Nephron progenitor cell (in vitro differentiated cells): ENCODE measurements at places on chromosomes 2 and 18.

DNA sequence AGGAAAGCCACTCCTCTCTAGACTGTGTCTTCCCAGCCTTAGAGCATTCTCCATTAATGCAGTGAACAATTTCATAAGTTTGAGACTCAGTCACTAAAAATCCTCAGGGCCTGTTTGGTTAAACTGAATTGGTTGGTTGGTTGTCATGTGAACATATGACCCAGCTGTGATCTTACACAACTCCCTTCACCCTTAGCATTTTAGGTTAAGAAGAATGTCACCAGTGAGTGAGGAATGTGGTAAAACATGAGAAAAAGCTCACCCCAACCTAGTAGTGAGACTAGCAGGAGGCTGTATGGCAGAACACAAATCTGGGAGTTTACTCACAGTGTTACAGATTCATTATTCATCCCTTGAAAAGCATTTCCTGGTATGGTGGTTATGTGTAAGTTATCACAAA lies 32.4 kb downstream of the LHCGR start:
- peaks cover 10% of the 10 kb centered on the region for H3K27me3 ChIP-seq
- no peaks in the 10 kb centered on the region for H3K36me3 ChIP-seq
- no peak overlapping the region for H3K27ac ChIP-seq
- H3K4me1 ChIP-seq: peaks cover 32% of the 10 kb centered on the region
- DNase-seq: no peak

- H3K27ac ChIP-seq: no peak overlapping the region
- H3K27me3 ChIP-seq: no peaks in the 10 kb centered on the region
- H3K4me3 ChIP-seq: no peak overlapping the region
- no peaks in the 10 kb centered on the region for H3K36me3 ChIP-seq
- H3K4me1 ChIP-seq: peaks cover 41% of the 10 kb centered on the region
Observed at GRCh38 chr2:6723865-6724604, 141.7 kb downstream of the CMPK2 start.

DNA sequence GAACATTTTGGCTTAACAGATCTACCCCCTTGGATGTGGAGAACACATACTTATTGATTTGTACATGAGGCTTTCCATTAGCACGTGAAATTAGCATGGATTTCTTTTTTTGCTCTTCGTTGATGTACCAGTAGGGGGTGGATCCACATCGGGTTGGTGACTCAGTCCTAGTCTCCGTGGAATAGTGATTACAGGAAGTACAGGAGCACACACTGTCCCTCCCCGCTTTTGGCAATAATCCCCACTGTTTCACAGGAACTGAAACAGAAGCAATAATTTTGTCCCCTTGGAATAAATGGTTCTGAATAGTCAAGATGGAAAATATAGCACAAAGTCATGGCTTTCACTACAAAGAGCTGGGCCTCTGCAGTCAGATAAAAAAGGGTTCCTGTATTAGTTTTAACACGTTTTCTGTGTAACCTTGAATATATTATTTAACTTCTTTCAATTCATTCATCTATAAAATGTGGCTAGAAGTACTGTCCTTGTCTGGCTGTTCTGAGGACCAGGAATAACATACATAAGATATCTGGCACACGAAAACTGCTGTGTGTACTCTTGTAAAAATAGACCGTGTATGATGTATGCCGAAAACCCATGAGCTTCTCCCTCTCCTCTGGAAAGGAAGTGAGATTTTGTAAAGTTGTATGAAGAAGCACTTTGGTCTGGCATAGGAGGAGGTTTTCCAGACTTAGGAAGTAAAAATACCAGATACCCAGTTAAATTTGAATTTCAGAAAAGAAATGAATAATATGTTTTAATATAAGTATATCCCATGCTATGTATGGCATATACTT lies 229.2 kb downstream of the GALR1 start:
- H3K4me1 ChIP-seq: peaks cover 11% of the 10 kb centered on the region
- DNase-seq: no peak
- no peak overlapping the region for H3K27ac ChIP-seq
- no peak overlapping the region for H3K4me3 ChIP-seq
- H3K27me3 ChIP-seq: peaks cover 4% of the 10 kb centered on the region

GRCh38 chr18:6639305-6639704 lies 90.2 kb upstream of the ARHGAP28 start:
- H3K36me3 ChIP-seq: no peaks in the 10 kb centered on the region
- H3K27me3 ChIP-seq: peaks cover 5% of the 10 kb centered on the region
- no peak overlapping the region for H3K27ac ChIP-seq
- H3K4me3 ChIP-seq: no peak overlapping the region
- peaks cover 4% of the 10 kb centered on the region for H3K4me1 ChIP-seq
- DNase-seq: no peak

DNA sequence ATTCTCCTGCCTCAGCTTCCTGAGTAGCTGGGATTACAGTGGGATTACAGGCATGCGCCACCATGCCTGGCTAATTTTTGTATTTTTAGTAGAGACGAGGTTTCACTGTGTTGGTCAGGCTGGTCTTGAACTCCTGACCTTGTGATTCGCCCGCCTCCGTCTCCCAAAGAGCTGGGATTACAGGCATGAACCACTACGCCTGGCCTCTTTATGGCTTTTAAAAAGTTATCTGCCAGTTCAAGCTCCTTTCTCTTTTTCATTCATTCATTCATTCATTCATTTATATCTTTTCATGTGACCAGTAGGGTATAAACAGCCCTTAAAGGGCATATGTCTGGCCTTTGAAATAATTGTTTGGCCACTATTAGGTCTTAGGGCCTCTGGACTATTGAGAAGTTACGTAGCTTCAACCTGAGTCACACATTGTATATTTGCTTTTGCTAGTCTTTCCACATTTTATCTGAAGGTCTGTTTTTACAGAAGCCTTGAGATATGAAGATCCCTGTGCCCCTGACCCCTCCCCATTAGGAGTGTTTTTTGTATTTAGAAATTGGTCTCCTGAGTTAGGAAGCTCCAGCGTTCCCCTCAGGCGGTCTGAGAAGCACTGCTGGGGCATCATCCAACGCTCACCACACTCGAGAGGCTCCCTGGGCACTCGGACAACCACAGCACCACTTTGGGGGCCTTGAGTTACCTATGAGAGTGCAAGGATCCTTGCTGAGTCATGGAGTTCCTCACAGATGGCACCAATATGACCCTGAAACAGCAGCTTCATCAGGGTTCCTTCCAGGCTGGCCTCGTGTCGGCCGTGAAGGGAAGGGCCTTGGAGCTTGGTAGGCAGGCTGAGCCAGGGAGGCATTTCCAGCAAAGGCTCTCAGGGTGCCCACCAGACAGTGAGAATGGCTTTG lies 21.8 kb downstream of the FZD5 start:
- DNase-seq: no peak
- peaks cover 4% of the 10 kb centered on the region for H3K4me1 ChIP-seq
- H3K36me3 ChIP-seq: peaks cover 13% of the 10 kb centered on the region
- H3K4me3 ChIP-seq: no peak overlapping the region
- peak overlapping the region; percentile 58 for H3K27ac ChIP-seq

- no peak overlapping the region for H3K4me3 ChIP-seq
- H3K4me1 ChIP-seq: peaks cover 41% of the 10 kb centered on the region
- peaks cover 31% of the 10 kb centered on the region for H3K36me3 ChIP-seq
- no peak for DNase-seq
- H3K27me3 ChIP-seq: peaks cover 3% of the 10 kb centered on the region
Observed at GRCh38 chr2:235725841-235726240, 232.0 kb downstream of the AGAP1 start.

GRCh38 chr18:46488471-46489213 lies 168.4 kb downstream of the LOXHD1 start:
- H3K4me3 ChIP-seq: no peak overlapping the region
- no peaks in the 10 kb centered on the region for H3K4me1 ChIP-seq
- H3K27ac ChIP-seq: no peak overlapping the region
- no peaks in the 10 kb centered on the region for H3K36me3 ChIP-seq
- DNase-seq: no peak
- H3K27me3 ChIP-seq: peaks cover 24% of the 10 kb centered on the region

DNA sequence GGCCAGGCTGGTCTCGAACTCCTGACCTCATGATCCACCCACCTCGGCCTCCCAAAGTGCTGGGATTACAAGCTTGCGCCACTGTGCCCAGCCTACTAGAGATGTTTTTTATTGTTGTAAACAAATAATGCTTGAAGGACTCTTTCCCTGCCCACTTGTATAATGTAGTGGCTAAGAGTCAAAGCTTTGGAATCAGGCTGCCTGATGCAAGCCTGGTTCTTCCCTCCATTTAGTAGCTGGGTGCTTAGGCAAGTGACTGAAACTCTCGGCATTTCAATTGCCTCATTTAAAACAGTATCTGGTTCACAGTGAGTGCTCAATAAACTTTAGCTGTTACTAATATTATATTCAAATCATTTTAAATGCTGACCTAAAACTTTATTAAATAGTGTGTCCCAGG lies 264.0 kb upstream of the FBXO11 start:
- no peaks in the 10 kb centered on the region for H3K27me3 ChIP-seq
- H3K4me3 ChIP-seq: no peak overlapping the region
- H3K36me3 ChIP-seq: no peaks in the 10 kb centered on the region
- DNase-seq: no peak
- peaks cover 13% of the 10 kb centered on the region for H3K4me1 ChIP-seq

DNA sequence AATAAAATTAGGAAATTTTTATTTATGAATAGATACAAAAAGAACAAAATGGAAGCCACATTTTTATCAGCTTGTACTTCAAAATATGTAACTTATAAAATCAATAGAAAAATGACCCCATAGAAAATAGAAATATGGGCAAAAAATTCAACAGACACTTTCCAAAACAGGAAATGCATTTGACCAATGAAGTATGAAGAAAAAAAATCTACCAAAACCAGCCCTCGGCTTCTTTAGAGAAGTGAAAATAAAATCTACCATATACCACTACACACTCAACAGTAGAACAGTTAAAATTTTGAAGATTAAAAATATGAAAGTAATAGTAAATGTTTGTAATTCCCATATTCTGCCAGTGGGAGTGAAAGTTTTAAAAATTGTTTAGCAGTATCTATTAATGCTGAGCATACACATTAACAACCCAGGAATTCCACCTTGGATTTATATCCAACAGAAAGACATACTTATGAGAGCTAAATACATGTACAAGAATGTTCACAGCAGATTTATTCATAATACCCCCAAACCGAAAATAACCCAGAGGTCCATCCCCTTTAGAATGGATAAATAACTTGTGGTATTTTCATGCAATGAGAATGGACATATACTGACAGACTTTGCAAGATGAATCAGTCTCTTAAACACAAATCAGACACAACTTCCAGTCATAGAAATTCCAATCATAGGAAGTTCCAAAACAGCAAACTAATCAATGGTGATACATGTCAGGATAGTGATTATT lies 318.0 kb downstream of the FIGN start:
- no peak overlapping the region for H3K4me3 ChIP-seq
- DNase-seq: no peak
- no peaks in the 10 kb centered on the region for H3K27me3 ChIP-seq
- no peak overlapping the region for H3K27ac ChIP-seq
- no peaks in the 10 kb centered on the region for H3K36me3 ChIP-seq

GRCh38 chr2:186485871-186486650 lies at the start of gene ZC3H15:
ZC3H15 (plus strand) TSS chr2:186486260; CDS start chr2:186486383, 123 bp downstream.
- no peaks in the 10 kb centered on the region for H3K27me3 ChIP-seq
- H3K4me3 ChIP-seq: peak within 1 kb of the TSS; percentile 98
- H3K36me3 ChIP-seq: peaks cover 5% of the 10 kb centered on the region
- peak within 1 kb of the TSS; percentile 100 for H3K27ac ChIP-seq

DNA sequence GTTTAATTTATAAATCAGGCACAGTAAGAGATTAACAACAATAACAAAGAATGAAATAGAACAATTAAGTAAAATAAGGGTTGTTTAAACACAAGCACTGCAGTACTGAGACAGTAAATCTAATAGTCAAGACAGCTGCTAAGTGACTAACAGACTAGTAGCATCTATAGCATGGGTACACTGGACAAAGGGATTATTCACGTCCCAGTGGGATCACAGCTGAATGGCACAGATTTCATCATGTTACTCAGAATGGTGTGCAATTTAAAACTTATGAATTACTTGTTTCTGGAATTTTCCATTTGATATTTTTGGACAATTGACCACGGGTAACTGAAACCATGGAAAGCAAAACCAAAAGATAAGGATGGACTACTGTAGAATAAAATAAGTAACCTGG lies 161.9 kb upstream of the DAPL1 start:
- H3K4me3 ChIP-seq: no peak overlapping the region
- peaks cover 47% of the 10 kb centered on the region for H3K36me3 ChIP-seq
- no peaks in the 10 kb centered on the region for H3K4me1 ChIP-seq
- DNase-seq: no peak

- no peaks in the 10 kb centered on the region for H3K36me3 ChIP-seq
- no peak overlapping the region for H3K27ac ChIP-seq
- DNase-seq: no peak
Observed at GRCh38 chr2:23379220-23379695, 5.7 kb upstream of the KLHL29 start.

DNA sequence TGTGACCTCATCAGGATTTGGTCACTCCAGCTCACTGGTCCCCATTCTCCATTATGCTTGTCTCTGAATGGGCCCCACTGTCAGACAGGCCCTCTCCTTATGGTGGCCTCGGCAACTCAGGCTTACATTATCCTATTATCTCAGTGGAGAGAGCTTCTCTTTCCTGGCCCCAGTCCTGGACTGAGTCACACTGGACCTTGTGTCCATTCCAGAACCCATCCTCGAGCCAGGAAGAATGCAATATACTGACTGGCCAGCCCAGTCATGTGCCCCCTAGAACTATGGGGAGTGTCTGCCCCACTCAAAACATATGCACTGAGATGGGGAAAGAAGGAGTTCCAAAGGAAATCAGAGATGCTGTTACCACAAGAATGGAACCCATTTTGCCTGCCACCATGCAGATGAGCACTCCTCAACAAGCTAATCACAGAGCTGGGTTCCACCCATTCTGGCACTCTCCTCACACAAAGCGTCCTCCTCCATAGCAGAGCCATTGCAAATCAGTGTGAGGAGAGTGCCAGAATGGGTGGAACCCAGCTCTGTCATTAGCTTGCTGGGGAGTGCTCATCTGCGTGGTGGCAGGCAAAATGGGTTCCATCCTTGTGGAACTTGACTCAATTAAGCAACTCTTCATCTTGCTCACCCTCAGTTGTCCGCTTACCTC lies 71.9 kb downstream of the CHRNA1 start:
- DNase-seq: no peak
- H3K4me1 ChIP-seq: peaks cover 16% of the 10 kb centered on the region
- no peak overlapping the region for H3K27ac ChIP-seq
- no peaks in the 10 kb centered on the region for H3K36me3 ChIP-seq
- peaks cover 18% of the 10 kb centered on the region for H3K27me3 ChIP-seq
- H3K4me3 ChIP-seq: no peak overlapping the region

DNA sequence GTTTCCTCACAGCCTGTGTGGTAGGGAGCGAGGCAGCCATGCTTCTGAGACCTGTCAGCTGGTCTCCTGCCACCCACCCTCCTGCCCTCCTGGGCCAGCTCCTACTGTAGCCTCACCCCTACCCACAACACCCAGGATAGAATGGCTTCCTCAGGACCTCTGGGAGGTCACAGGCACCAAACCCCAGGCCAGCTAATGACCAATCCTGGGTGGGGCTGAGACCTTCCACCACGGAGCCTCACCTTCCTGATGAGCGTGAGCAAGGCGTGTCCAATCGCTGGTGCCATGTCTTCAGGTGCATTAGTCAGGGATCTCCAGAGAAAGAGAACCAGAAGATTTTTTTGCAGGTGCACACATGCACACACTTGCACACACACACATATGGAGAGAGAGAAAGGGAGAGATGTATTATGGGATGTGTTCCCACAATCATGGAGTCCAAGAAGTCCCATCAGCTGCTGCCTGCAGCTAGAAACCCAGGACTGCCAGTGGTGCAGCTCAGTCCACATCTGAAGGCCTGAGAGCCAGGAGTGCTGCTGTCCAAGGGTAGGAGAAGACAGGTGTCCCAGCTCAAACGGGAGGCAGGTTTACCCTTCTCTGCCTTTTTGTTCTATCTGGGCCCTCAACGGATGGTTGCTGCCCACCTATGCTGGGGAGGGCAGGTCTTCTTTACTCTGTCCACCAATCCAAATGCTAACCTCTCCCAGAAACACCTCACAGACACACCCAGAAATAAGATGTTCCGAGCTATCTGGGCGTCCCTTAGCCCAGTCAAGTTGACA lies 70.4 kb upstream of the HDAC4 start:
- peaks cover 35% of the 10 kb centered on the region for H3K27me3 ChIP-seq
- H3K4me1 ChIP-seq: no peaks in the 10 kb centered on the region
- H3K36me3 ChIP-seq: no peaks in the 10 kb centered on the region
- no peak for DNase-seq
- H3K27ac ChIP-seq: no peak overlapping the region
